Amygdala (tissue), 56 donors: ENCODE measurements at places on chromosomes 6 and 20.

- no peak for DNase-seq
Observed at GRCh38 chr6:109874621-109875020, 103.5 kb upstream of the GPR6 start.

DNA sequence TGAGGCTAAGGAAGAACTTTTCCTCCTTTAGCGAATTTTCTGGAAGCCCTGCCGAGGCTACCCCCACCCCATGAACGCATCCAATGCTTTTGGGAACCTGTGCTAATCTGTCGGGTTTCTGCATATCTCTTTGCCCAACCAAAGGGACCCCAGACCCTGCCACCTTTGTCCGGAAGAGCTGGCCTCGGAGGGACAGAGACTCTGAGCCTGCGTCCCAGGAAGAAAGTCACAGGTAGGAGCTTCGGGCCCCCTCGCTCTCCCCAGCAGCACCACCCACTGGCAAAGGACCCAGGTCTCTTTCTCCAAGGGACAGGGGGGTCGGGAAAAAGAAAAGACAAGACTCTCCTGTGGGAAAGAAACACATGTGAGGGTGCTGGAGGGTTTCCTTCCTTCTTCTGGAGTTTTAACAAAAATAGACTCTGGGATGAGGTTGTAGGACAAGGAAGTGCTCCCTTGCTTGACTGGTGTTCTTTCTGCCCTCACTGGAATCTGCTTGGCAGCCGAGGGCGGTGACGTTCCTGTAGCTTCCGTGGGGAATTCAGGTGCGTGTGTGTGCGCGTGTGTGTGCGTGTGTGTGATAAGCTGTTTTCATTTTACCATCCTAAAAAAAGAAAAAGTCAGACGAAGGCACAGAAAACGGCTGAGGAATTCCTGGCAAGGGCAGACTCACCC, 16.3 kb upstream of the FOXC1 start:
- no peak for DNase-seq

GRCh38 chr6:80566361-80566760, 459.9 kb downstream of the BCKDHB start:
- no peak for DNase-seq

- DNase-seq: no peak
Observed at GRCh38 chr6:159533016-159533415, 160.0 kb downstream of the SOD2 start.

GRCh38 chr6:39344821-39345280, 22.3 kb upstream of the KCNK16 start:
- DNase-seq: no peak

DNA sequence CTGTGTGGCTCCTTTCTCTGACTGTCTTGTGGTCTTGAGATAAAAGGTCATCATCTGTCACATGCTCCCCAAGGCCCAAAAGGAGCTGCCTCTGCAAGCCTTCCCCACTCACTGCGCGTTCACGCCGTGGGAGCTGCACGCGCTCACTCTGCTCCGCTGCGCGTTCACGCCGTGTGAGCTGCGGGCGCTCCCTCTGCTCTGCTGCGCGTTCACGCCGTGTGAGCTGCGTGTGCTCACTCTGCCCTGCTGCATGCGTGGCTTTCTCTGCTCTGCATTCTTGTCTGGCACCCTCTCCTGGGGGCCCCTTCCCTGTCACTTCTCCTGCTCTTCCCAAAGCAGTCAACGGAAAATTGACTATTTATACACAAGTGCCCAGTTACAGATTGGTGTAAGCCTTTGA, 42.5 kb downstream of the PSMB1 start:
- DNase-seq: no peak

DNA sequence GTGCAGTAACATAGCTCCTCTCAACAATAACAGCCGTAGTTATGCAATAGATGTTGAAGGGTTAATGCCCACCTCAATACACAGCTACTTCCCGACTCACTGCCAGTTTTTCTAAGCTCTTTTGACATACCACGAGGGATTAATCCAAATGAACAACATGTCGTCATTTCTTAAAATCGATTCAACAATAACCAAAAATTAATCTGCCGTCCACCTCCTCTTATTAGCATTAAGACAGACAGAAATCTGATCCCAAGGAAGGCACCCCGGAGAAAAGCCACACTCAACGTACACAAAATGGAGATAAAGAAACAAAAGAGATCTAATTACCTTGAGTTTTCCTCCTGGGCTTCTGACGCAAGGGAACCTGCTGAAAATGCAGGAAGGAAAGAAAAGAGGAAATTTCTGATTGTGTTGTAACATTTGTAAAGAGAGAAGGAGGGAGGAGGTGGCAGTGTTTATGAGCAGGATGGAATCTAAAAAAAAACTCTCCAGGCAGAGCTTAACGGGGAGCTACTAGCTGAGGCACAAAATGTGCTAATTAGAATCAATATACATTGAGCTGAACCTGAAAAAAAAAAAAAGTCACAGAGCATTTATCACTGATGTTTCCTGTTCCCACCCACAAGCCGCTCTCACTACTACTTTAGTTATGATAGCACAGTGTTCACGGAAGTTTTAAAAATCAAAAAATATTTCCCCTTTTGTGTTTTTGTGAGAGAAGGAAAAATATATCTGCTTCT, 109.3 kb downstream of the IPCEF1 start:
- DNase-seq: no peak

DNA sequence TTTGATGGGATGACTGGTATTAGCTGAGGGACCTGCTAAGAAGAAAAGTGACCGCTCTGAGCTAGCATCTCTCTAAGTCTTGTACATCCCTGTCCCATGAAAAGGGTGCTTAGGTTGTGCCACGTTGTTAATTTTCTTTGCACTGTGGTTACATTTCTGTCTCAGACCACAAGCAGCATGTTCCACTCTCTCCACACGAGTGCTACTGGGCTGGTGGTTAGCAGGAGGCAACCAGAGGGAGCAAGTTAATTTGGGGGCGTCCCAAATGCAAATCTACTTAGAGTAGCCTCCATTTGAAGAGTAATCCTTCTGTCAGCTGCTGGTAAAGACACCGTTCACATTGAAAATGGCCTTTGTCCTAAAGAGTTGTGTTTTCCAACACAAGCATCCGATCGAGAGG, 3.4 kb upstream of the SCML4 start:
- DNase-seq: no peak

- DNase-seq: no peak
Observed at GRCh38 chr20:31684153-31685015, 38.3 kb downstream of the BCL2L1 start.

DNA sequence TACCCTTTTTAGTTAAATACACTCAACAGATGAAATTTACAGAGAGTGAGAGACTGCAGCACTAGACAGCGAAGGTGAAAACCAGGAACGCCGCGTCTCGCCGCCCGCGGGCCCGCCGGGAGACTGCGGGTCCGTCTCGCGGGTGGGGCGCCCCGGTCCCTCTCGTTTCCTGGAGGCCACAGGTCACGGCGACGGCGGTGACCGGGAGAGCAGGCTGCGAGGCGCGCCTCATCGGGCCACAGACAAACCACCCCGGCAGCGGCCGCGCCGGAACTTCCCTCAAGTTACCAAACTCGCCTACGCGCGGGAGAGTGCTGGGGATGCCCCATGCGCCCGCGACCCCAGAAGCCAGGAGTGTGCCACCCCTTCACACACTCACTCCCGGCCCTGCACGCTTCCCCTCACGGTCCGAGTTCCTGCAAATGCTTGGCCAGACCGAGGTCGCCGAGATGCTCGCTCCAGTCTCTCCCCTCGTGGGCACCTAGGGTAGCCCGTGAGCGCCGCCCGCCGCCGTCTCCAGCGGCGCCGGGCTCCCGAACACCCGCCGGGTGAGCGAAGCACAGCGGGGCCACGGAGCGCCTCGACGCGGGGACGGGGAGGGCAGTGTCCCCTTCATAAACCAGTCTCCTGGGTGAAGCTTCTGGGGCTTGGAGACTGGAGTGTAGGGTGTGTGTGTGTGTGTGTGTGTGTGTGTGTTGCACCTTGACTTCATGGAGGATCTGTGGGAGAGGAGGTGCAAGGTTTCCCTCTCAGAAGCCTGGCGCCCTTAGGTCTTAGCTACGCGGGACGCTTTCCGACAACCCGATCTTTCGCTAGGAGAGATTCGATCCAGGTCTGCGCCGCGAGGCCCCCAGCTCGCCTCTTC, 1.4 kb downstream of the BACH2 start:
- DNase-seq: peak; percentile 51

GRCh38 chr6:37826188-37826587, 6.7 kb downstream of the ZFAND3 start:
- no peak for DNase-seq

DNA sequence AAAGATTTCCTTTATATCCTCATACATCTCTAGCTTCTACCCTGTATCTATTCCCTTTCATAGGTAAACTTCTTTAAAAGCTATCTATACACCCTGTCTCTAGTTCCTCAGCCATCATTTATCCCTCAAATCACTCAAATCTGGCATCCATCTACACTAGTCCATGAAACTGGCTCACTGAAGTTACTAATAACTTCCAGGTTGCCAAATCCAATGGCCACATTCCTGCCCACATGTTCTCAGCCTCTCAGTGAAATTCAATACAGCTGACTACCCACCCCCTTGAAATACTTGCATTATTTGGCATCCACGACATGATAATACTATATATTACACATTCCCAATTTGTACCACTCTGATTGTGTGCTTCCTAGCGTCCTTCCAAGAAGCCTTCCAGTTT, 8.7 kb downstream of the REPS1 start:
- DNase-seq: no peak

- DNase-seq: no peak
Observed at GRCh38 chr6:70620746-70621145, 46.9 kb upstream of the SMAP1 start.

GRCh38 chr6:119459207-119459974, 109.8 kb upstream of the MAN1A1 start:
- no peak for DNase-seq

DNA sequence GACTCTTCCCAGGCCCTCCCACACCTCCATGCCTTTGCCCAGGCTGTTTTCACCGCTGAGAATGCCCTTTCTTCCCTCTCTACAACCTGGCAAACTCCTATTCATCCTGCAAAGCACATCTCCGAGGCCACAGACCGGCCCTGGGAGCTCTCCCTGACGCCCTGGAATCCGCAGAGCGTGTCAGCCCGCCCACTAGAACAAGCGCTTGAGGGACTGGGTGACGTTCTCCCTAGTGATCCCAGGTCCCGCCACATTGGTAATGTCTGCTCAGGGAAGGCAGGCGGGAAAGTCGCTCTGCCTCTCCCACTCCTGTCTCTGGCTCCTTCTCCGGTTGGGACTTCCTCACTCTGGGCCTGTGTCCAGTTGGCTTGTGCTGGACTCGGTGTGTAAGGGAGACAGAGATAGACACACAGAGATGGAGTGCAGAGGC, 61.6 kb downstream of the SRC start:
- DNase-seq: no peak

DNA sequence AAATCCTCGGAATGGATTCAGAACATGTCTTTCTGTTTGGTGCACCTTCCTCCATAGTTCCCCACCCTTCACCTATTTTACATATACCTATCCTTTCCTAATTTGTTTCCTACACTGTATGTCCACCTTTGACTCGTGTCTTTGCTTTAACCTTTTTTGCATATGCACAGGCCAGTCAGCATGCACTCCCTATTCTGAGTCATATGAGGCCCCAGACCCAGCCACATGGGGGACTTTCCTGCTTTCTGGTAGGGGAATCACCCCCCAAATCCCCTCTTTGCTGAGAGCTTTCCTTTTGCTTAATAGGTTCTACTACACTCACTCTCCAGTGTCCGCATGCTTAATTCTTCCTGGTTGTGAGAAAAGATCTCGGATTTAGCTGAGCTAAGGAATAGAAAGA, 393.8 kb upstream of the IMPG1 start:
- no peak for DNase-seq

- DNase-seq: no peak
Observed at GRCh38 chr6:29696147-29697125, 15.5 kb upstream of the ZFP57 start.

- no peak for DNase-seq
Observed at GRCh38 chr20:4476903-4477500, 244.7 kb upstream of the PRND start.

DNA sequence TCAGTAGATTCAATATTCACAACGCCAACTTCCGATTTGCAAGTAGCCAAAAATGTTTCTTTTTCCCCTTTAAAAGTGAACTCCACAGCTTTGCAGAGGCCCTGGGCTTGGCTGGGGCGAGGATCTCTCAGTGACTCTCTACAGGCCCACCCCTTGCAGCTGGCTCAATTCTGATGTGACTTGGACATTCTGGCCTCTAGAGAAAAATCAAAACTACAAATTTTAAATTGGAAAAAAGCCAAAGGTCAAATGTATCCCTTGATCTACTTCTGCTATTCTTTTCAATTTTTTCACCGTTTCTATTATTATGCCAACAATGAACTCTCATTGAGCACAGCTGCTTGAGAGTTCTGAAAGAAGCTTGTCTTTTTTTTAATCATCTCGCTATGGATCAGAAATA, 245.9 kb upstream of the HS3ST5 start:
- DNase-seq: no peak

DNA sequence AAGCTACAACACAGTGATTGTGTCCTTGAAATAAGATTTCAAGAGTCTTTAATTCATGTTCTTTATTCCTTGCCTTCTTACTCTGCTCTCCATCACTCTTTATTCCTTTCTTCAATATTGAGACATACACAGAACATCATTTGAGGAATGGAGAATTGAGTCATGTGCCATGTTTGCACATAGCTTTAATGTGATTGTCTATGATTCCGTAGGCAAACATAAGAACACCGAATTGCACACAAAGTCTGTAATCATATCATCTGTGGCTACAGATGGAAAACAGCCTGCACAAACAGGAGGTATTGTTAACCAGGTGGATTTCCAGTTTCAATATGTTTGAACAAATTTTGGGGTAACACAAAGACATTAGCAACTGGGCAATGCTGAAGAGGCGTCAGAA, 571.6 kb upstream of the GJE1 start:
- DNase-seq: no peak

DNA sequence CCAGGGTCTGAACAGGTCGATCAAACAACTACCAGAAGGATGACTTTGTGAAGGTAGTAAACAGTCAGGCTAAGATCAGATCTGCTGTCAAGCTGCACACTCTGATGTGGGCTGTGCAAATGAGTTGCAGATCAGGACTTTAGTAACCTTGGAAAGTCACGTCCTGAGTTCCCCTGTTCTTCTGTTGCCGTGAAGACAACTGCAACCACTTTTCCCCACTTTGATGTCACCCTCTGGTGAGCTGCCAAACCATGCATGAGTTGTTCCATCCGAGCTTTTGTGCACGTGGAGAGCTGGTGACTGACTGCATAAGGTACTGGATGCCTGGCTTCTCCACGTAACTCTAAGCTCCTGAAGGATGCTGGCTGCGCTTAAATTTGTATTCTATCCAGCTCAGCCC, 111.0 kb downstream of the CD83 start:
- DNase-seq: no peak

DNA sequence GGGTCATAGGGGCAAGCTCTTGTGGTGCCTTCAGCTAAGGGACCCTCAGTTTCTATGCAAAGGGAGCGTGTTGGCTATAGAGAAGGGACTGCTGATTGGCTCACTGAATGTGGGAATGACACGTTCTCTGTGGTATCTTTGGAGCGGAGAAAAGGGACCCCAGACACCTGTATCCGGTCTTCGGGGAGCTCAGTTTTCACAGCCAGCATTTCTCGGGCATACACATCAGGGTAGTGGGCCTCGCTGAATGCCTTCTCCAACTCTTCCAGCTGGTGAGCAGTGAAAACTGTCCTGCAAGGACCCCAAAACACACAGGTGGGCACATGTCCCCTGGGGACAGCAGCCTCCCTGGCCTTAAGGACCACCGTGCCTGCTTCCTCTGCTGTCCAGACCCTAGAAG, 3.3 kb downstream of the VSX1 start:
- no peak for DNase-seq

GRCh38 chr20:440636-441035, 21.7 kb downstream of the TBC1D20 start:
- DNase-seq: no peak
